ENCODE measurements at places on chromosomes 4 and X. TPM values are rescaled to one million over a fixed set of nuclear protein-coding genes. Genes with fewer than 3 reads are reported as not detected.

DNA sequence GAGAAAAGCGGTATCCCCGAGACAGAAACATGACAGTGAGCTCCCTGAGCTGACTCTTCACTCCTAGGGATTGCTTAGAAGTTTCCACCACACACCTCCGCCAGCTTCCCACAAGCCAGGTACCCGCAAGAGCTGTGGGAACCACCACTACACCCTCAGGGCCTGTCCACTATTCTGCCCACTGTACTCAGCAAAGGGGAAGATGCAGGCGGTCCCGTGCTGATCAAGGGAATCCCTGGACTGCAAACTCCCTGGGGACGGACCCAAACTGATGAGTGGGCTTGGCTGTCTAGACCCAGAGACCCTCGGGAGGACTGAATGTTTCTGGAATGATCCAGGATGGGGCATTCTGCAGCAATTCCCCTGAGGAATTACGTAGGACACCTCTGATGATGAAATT, 30.2 kb downstream of the REELD1 start:
- H3K4me3 ChIP-seq = no peak overlapping the region
- no peak overlapping the region for H3K27ac ChIP-seq
- no peaks in the 10 kb centered on the region for H3K27me3 ChIP-seq
- no peak for DNase-seq
- no peaks in the 10 kb centered on the region for H3K36me3 ChIP-seq

- no peaks in the 10 kb centered on the region for H3K4me1 ChIP-seq
- H3K4me3 ChIP-seq = no peak overlapping the region
- H3K27me3 ChIP-seq = no peaks in the 10 kb centered on the region
- no peak overlapping the region for H3K27ac ChIP-seq
Observed at GRCh38 chrX:131068945-131069719, 11.0 kb downstream of the ARHGAP36 start.

- no peak for DNase-seq
- no peaks in the 10 kb centered on the region for H3K27me3 ChIP-seq
- H3K36me3 ChIP-seq = no peaks in the 10 kb centered on the region
- H3K4me1 ChIP-seq = no peaks in the 10 kb centered on the region
Observed at GRCh38 chr4:17124767-17125166, 226.3 kb upstream of the LDB2 start.

DNA sequence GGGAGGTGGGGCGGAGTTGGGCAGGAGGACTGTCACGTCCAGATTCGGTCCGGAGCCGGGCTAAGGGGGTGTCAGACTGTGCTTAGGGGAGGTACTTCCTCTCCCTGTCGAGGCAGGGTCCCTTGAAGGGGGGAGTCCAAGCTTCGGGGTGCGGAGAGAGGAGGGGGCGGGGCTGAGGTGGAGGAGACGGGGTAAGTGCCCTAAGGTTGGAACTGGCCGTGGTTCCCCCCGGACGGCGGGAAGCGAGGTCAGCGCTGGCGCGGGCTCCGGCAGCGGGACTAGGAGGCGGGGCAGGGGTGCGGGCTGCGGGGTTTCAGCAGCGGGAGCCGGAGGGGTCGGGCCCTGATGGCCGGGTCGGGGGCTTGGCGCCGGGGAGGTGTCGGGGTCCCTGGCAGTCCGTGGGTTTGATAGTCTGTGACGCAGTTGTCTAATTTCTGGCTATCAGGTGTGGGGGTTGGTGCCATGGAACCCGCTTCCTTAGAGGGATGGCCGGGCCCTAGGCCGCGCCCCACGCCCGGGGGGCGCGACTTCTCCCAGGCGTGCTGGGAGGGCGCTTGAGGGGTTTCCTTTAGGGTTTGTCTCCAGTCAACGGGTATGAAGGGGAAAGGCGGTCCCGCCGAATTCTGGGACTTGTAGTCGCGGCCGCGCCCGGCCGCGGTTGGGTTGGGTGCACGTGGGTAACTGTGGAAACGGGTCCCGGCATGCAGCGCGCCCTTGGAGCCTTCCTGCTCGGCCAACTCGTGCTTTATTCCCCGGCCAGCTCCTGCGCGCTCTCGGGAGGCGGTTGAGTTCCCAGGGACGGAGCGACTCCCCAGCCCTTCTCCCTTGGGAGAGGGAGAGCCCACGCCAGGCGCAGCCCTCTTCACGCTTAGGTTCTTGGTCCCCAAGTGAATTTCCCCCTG, 1.5 kb downstream of the DCUN1D4 start:
- peaks cover 12% of the 10 kb centered on the region for H3K4me1 ChIP-seq
- H3K4me3 ChIP-seq = peak overlapping the region; percentile 57
- DNase-seq = peak; percentile 86
- H3K36me3 ChIP-seq = no peaks in the 10 kb centered on the region

DNA sequence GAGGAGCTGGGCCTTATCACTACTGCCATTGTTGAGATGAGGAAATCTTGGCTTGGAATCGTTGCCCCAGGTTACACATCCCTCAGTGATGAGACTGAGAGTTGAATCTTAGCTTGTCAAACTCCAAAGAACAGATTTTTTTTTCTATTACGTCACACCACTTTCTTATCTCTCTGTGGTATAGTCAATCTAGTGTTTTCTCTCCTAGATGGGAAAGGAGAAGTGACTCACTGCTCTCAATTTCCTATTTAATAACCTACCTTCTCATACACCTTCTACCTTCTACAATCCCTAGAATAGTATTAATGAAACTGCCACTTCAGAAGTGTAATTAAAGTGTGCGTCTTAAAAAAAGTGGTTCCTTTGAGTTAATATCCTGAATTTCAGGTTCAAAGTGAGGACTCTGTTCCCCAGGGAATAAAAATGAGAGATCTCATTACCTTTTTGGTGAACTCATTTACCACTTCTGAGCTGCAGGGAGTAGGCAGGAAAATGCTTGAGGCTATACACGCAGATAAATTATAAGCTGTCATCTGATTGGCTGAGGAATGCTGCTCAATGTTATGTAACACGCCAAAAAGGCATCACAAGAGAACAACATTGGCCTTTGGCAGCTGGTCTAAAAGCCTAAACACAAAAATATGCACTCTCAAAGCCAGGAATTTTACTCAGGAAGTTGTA, 59.3 kb downstream of the MAD2L1 start:
- H3K27ac ChIP-seq = no peak overlapping the region
- no peaks in the 10 kb centered on the region for H3K4me1 ChIP-seq
- DNase-seq = no peak
- no peak overlapping the region for H3K4me3 ChIP-seq
- no peaks in the 10 kb centered on the region for H3K36me3 ChIP-seq

GRCh38 chr4:112170451-112170993, 25.3 kb downstream of the FAM241A start:
- no peak for DNase-seq
- H3K27me3 ChIP-seq = no peaks in the 10 kb centered on the region
- H3K4me3 ChIP-seq = no peak overlapping the region
- no peak overlapping the region for H3K27ac ChIP-seq
- H3K36me3 ChIP-seq = no peaks in the 10 kb centered on the region
- H3K4me1 ChIP-seq = peaks cover 48% of the 10 kb centered on the region

DNA sequence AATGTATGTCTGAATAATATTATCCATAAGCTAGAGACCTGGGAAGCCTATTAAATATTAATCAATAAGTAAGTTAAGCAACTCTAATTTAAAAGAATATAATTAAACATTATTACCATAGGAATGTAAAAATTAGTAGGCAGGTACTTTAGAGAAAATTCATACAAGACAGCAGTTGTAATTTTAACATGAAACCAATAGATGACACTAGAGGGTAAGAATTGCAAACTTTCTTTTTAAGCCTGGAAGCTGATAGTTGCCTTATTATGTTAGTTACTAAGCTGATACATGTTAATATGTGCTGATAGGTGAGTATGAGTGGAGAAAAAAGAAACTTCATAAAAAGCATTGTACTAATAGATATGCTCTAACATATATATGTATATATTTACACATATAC, 1157.4 kb downstream of the FAM133A start:
- no peaks in the 10 kb centered on the region for H3K36me3 ChIP-seq
- no peaks in the 10 kb centered on the region for H3K27me3 ChIP-seq
- no peak overlapping the region for H3K27ac ChIP-seq
- no peak for DNase-seq
- H3K4me1 ChIP-seq = no peaks in the 10 kb centered on the region

DNA sequence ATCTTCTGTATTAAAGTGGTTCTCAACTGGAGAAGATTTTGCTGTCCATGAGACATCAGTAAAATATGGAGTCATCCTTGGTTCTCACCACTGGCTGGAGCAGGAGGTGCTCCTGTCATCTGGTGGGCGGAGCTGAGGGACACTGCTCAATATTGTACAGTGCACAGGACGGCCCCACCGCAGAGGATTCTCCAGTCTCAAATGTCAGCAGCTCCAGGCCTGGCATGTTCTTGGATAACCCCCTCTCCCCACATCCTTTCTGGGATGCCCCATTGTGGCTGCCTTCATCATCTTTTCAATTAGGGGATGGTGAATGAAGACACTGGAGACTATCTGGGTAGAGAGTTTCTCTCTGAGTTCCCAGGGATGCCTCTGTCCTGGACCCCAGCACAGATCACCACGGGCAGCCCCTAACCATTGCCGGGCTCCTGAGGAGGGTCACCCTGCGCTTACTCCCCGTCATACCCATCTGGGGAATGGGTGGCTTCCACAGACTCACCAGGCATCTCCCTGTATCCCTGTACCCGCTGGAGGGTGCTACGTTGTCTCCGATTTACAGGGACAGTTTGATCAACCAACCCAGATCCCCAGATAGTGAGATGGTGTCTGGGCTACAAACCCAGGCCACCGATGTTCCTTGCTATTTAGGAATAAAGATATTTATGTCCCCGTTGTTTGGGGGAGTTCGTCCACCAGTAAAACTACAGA, 21.9 kb upstream of the P2RY8 start:
- no peaks in the 10 kb centered on the region for H3K36me3 ChIP-seq
- no peak overlapping the region for H3K4me3 ChIP-seq
- peaks cover 78% of the 10 kb centered on the region for H3K4me1 ChIP-seq

DNA sequence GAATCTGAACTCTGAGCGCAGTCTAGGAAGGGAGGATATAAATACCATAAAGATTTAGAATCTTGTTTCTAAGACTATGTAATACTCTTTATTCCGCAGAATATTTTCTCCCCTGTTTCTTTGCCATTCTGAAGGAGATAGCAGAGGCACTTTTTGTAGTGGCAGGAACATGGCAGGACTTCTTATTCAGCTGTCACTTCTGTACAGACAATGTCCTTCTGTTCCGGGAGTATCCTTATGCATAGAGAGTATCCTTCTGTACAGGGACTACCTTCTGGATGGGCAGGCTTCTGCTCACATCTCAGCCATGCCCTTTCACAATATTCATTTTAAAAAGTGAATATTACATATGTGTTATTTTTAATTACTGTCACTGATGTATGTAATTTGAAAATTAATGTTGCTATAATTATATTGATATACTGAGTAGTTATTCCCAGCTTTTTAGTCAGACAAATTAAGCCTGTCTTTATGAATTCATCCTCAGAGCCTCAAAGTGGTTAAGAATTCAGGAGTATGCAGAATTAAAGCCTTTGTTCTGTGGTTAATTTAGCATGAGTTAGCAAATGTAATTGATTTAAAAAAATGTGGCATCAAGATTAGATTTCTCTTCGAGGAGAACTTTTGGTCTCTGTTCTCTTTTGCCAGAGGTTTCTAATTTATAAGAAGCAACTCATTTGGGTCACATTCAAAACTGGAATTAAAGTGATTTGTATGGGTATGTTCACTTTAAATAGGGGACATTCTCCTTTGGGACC, 174.4 kb downstream of the FHIP1A start:
- H3K36me3 ChIP-seq = no peaks in the 10 kb centered on the region
- H3K4me3 ChIP-seq = no peak overlapping the region
- H3K4me1 ChIP-seq = no peaks in the 10 kb centered on the region

- no peaks in the 10 kb centered on the region for H3K4me1 ChIP-seq
- H3K27me3 ChIP-seq = no peaks in the 10 kb centered on the region
- no peak within 1 kb of the TSS for H3K4me3 ChIP-seq
- no peak within 1 kb of the TSS for H3K27ac ChIP-seq
Observed at GRCh38 chrX:120115438-120115963, at the start of gene RHOXF1. Gene RHOXF1 (minus strand): TSS chrX:120115913. CDS start chrX:120115862, 51 bp downstream.

CENPVL3 gene
- total RNA-seq = not detected

DNA sequence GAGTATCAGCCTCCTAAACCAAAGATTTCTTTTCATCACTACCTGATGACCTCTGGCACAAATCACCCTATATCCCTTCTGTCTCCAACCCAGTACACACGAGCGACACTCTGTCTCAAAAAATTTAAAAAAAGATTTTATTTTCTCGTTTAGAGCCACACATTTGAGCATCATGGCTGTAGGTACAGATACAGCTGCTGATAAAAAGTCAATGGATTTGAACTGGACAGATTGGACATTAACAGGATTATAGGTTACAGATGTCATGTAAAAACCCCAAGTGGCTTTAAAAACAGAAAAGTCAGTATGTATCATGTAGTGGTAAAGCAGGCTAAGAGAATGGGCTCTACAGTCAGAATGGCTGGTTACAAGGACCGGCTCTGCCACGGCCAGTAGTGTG, 171.1 kb downstream of the SCFD2 start:
- H3K4me1 ChIP-seq = no peaks in the 10 kb centered on the region
- no peak overlapping the region for H3K27ac ChIP-seq
- no peaks in the 10 kb centered on the region for H3K36me3 ChIP-seq
- no peak for DNase-seq

DNA sequence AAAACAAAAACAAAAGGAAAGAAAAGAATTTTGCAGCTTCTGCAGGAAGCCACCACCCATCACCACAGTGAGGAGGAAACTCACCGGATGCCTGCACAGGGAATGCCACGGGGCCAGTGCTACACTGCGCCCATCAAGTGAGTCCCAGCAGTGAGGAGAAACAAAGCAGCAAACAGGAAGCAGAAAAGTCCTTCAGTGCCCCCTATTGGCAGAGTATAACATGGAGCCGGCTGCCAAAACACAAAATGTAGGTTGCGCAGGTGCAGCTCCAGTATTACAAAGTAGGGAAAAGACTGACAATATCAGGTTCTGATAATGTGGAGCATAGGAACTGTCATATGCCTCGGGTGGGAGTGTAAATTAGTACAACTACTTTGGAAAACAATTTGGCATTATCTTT, 23.3 kb upstream of the SCML2 start:
- no peaks in the 10 kb centered on the region for H3K27me3 ChIP-seq
- H3K4me3 ChIP-seq = no peak overlapping the region
- H3K27ac ChIP-seq = no peak overlapping the region

IL2 gene
- 0.67 TPM for total RNA-seq

DNA sequence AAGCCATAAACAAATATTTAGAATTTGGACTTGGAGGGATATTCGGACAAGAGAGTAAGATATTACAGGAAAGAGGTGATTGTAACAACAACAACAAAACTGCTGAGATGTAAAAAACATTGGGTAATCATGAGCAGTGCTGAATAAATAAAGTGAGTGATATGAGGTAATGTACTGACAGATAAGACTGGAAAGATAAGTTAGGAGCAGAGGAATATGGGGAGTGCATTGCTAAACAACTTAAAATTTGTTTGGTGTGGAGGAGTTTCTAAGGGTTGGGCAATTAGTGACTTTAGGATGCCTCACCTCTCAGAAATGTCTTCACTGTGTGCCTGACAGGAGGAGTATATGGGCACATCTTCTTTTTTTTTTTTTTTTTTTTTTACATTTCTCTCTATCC, 637.8 kb upstream of the GRIA3 start:
- no peaks in the 10 kb centered on the region for H3K36me3 ChIP-seq
- no peak for DNase-seq
- H3K4me1 ChIP-seq = no peaks in the 10 kb centered on the region
- no peak overlapping the region for H3K27ac ChIP-seq
- no peak overlapping the region for H3K4me3 ChIP-seq
- H3K27me3 ChIP-seq = no peaks in the 10 kb centered on the region

- DNase-seq = no peak
- no peaks in the 10 kb centered on the region for H3K27me3 ChIP-seq
- no peaks in the 10 kb centered on the region for H3K4me1 ChIP-seq
Observed at GRCh38 chrX:50071494-50071893, 129.3 kb downstream of the AKAP4 start.

- no peak overlapping the region for H3K27ac ChIP-seq
- DNase-seq = no peak
- H3K27me3 ChIP-seq = no peaks in the 10 kb centered on the region
- no peak overlapping the region for H3K4me3 ChIP-seq
- H3K36me3 ChIP-seq = no peaks in the 10 kb centered on the region
Observed at GRCh38 chr4:145842224-145842887, 96.3 kb downstream of the ZNF827 start.

MAGEB16 gene
- total RNA-seq = not detected
